ENCODE measurements at places on chromosomes 5 and 9.

GRCh38 chr5:149550268-149550583 is 1.0 kb downstream of the CSNK1A1 start:
- no peak for DNase-seq

GRCh38 chr9:109705515-109705914 is 74.5 kb upstream of the PALM2AKAP2 start:
- DNase-seq: no peak

- DNase-seq: no peak
These were observed 138.9 kb downstream of the RASEF start for GRCh38 chr9:82923912-82924605.

DNA sequence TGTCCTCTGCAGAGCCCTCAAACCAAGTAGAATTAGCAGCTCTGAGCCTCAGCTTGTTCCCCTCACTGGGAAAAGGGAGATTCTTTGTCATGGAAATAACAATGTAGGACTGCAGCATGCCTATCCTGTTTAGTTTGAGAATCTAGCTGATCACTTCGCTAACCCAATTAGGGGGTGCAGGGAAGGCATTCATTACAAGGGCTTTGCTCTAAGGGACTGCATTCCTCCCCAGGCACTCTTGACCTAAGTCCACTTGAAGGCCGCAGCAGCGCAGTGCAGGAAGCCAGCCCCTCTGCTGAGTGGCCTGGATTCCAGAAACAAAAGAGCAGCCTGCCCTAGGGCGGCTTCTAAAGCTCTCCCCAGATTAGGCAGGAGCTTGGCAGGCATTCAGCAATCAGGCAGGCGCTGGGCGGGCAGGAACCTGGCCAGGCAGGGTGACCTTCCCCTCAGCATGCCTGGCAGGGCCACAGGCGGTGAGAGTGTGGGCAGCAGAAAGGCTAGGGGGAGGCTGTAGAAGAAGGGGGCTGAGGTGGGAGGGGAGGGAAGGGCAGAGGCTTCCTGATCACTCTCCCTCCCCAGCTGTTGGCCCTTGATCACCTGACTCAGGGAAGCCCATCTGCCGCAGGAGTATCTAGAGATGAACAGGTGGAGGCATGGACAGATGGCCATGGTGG is 24.8 kb downstream of the CCNJL start:
- no peak for DNase-seq

DNA sequence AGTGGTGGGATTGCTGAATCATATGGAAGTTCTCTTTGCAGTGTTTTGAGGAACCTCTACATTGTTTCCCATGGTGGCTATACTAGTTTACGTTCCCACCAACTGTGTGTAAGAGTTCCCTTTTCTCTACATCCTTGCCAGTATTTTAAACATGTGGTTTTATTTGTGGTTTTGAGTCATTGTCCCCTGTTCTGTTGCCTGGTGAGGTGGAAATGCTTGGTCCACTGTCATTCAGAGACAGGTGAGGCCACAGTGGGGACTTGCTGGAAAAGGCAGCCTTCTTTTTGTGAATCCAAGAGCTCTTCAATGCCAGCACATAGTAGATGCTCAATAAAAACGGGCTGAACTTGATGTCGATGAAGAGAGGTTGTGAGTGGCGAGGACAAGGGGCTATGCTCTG is 44.2 kb downstream of the SH3PXD2B start:
- no peak for DNase-seq

DNA sequence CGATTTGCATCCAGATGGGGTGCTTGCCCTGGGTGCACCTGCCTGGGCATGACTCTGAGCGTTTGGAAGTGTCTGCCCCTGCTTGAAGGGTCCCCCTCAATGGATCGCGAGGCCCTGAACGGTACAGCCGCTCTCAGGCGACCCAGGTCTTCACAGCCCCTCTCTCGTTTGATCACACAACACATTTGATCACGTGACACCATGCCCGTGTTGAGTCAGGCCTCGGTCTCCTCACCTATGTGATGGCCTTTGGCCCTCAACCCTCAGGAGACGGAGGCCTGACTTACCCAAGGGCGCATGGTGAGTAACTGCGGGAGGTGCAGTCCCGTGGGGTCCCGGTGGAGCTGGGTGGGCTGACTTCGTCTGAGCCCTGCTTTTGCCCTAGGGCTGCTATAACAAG is 3.0 kb upstream of the ASB6 start:
- no peak for DNase-seq

DNA sequence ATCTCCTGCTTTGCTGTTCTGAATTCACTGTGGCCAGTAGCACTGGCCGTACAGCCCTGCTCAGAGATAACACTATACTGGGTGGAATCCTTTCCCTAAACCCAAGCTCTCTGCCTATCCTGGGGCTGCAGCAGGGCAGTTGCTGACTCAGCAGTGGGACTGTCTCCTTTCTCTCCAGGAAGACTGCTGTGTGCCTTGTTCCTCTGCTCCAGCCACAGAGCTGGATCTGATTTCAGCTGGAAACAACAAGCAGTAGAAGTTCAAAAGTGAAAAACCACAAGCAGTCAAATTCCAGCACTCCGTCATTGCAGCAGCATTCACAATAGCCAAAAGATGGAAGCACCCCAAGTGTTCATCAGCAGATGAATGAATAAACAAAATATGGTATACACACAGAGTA is 105.0 kb downstream of the FBXL7 start:
- DNase-seq: no peak

- no peak for DNase-seq
These were observed 32.1 kb downstream of the CNOT6 start for GRCh38 chr5:180526269-180526668.

DNA sequence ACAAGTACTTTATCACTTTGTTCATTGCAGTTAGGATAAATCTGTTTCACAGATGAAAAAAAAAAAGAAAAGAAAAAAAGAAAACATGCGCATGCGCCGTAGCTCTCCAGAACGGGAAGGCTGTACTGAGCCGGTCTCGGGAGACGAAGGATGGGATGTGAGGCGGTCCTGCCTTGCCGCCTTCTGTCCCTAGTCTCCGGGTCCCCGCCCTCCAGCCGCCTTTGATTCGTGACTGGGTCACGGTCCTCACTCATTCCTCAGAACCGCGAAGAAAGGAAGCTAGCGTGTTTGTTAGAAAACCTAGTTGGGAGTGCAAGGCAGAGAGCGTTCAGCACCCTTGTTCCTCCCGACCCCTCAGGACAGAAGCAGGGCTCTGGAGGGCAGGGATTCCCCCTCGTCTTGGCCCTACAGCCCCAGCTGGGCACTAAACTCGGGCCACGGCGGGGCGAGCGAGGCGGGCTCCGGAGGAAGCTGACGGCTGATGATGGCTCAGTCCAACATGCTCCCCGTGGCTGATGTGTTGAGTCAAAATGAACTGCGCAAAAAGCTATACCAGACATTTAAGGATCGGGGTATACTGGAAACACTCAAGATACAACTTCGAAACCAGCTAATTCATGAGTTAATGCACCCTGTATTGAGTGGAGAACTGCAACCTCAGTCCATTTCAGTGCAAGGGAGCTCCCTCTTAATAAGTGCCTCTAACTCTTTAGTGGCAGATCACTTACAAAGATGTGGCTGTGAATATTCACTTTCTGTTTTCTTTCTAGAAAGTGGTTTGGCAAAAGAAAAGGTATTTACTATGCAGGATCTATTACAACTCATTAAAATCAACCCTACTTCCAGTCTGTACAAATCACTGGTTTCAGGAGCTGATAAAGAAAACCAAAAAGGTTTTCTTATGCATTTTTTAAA is 40.0 kb downstream of the CPLANE1 start:
- peak; percentile 7 for DNase-seq

DNA sequence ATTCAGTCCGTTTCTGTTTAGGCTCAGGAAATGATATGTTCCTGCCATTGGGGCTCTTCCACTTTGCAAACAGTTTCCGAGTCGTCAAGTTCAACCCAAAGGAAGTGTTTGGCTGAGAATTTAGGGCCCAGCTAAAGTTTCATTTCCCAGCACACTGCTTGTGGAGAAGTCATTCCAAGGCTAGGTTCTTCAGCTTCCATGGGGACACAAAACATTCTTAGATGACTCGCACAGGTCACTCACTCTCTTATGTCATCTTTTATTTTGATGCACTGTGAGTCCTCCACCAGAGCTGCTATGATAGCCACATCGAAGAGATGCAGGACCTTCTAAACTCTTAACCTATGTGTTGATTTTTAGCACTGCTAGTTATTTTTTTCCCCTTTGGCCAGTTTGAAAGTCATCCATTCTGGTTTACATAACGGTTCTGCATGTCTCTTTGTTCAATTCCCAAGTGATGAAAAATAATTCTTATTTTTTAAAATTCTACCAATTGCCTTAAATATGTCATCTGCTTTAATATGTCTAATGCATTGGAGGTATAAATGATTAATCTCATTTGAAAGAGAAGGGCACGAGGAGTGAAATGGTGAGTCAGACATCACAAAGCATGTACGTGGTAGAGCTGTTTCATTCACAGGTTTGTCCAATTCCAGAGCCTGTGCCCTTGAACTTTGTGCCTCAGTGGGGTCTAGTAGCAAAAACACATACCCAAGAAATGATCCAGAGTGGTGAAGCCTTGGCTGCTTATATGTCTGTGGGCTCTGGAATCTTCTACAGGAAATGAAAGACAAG is 84.3 kb downstream of the ZNF462 start:
- no peak for DNase-seq

GRCh38 chr5:138465261-138466124 is at the start of gene EGR1:
TSS of gene EGR1 (plus strand) at chr5:138465479. CDS start at chr5:138465762, 283 bp downstream.
- peak; percentile 95 for DNase-seq

DNA sequence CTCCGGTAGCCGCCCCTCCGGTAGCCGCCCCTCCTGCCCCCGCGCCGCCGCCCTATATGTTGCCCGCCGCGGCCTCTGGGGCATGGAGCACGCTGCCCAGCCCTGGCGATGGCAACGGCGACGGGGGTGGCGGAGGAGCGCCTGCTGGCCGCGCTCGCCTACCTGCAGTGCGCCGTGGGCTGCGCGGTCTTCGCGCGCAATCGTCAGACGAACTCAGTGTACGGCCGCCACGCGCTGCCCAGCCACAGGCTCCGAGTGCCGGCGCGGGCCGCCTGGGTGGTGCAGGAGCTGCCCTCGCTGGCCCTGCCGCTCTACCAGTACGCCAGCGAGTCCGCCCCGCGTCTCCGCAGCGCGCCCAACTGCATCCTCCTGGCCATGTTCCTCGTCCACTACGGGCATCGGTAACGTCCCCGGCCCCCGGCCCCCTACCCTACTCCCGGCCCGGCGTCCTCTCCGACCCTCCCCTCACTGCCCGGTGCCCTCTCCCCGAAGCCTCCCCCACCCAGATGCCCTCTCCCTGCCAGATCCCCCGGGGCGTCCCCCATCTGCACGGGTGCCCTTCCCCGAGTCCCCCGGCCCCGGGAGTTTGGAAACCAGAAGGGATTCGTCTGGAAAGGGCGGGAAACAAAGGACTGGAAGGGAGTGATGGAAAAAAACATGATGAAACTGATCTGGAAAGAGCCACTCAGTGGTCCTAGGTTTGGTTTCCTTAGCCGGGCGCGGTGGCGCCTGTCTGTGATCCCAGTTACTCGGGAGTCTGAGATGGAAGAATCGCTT is 417 bp downstream of the SRD5A1 start:
- no peak for DNase-seq

DNA sequence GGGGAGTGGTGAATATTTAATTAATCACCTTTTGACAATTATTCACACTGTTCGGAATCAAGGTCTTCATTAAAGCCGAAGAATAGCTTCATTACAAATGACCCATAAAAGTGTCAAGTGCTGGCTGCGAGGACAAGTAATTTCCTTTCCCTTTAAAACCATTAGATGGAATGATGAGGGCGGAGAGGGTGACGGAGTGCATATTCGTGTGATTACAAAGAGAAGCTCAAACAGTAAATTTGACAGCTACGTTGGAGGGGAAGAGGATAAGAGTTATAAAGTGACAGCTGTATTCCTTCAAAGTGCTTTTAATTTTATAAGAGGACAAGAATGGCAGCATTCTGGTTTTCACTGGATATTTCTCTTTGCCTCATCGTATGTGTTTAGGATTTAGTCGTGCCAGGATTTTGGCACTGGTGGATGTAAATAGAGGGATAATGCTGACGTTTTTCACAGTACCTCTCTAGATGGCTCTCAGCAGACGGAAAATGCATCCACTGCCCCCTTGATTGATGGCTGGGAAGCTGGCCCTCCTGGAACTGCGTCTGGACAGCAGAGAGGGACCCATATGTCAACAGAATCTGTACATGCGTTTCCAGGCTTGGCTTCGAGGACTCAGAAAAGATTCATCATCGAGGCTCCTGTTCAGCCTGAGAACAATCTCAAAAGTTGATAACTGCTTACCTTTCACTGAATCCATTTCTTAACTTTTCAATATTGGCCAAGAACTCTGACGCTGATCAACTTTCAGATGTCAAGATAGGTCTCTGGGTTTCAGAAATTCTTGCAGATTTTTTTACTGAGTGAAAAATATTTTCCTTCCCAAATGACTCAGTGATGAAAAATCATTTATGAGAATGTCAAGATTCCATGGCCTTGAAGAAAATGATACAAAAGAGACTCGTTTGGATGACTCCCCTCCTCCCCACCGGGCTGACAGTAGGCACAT is 50.4 kb upstream of the IRX2 start:
- DNase-seq: no peak

- DNase-seq: no peak
These were observed 22.7 kb upstream of the SMIM23 start for GRCh38 chr5:171762903-171763302.

GRCh38 chr9:114282926-114283325 is 40.0 kb upstream of the ORM1 start:
- DNase-seq: no peak

DNA sequence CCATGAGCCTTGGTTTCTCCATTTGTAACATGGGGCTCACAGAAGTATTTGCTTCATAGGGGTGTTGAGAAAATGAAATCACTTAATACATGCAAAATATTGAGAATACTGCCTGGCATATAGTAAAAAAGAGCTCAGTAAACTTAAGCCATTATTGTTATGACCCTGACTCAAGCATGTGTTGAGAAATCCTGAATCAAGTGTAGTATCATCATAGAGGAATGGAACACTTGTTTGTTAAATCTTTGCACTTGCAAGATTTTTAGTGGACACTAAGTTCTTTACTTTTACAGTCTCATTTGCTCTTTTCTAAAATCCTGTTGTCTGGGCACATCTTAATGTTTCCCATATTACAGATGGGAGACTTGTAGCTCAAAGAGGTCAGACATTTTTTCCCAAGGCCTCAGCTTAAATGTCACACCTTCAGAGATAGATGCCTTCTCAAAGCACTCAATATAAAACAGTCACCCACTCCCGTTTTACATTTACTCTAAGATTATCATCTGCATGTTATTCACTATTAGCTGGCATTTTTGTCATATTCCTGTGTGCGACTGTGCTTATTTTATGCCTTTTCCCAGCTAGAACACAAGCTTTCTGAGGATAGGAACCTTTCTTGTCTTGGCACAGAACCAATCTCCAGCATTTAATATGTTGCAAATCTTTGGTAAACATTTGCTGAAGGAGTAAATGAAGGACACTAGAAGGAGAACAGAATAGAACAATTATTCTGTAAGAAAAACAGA is 250.0 kb upstream of the TNC start:
- DNase-seq: no peak

DNA sequence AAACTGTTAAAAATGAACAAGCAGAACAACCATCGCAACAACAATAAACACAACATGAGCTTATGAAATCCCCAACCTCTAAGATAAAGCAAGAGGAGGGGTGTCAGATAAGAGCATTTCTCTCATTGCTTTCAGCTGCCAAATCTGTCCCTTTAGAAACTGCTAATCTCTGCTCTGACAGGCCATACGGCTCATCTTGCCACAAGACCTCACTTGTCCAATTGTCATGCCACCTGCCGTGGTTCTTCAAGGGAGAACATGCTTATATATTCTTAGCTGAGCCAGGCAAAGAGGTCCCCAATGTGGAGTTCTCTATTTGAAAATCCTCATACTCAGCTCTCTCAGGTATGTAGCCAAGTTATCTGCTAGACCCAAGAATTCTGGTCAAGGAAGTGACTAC is 405.0 kb upstream of the TNC start:
- DNase-seq: no peak

GRCh38 chr9:95229230-95229915 is 88.1 kb downstream of the FANCC start:
- no peak for DNase-seq

GRCh38 chr5:141492168-141492885 is 3.4 kb downstream of the PCDHGC5 start:
- peak; percentile 14 for DNase-seq
